Fibroblast of skin of right biceps (primary cell): ENCODE measurements at places on chromosomes 3 and 15.
A peak's percentile ranks its signal among the peaks of the same experiment; 100 is the strongest.

GRCh38 chr3:178381555-178381954, 154.7 kb upstream of the KCNMB2 start:
- peak; percentile 91 for DNase-seq

- peak; percentile 30 for DNase-seq
Measured at GRCh38 chr15:70266412-70267121, 168.8 kb upstream of the TLE3 start.

DNA sequence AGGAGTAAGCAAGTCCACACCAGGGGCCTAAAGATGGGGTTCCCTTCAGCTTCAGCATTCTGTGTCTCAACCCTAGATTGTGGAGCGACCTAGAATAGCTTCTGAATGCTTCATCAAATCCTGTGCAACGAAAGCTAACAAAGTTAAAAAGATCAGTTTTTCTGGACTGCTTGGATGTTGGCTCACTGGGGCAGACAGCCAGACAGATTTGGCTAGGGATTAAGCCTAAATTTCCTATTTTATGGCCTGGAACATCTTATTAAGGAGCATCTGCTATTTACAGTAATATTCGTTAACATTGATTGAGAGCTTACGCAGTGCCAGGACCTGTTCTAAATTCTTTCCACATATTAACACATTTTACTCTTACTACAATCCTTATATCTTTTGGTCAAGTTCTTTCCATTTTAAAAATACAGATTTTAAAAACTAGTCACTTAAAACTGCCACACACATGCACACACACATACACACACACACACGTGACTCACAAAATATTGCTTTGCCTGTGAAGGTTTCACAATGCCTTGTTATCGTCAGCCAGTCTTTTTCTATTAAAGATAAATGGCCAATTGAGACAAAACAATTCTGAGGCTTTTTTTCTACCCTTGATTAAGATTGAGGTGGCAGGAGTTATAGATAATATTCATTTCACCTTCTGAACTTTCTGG, 173.3 kb upstream of the SNTN start:
- no peak for DNase-seq

DNA sequence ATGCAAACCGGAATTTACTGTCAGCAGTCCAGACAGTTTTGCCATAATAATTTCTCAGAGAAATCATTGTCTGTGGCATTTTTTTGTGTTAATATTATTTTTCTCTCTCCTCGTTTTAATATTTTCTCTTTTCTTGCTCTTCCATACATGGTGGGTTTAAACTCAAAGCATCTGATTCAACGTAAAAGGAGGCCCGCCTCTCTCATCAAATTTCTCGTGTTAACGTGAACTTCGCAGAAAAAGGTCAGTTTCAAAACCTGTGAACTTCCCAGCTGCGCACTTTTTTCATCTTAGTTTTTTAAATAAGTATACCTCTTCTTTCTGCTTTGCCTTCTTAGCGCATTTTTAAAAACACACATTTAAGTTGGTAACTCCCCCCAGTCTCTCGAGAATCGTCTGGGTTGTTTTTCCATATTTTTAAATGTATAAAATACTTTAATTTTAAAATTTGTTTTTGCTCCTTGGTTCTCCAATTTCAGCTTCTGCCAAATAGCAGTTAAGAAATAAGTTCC, 9.1 kb downstream of the SHOX2 start:
- DNase-seq, result no peak

DNA sequence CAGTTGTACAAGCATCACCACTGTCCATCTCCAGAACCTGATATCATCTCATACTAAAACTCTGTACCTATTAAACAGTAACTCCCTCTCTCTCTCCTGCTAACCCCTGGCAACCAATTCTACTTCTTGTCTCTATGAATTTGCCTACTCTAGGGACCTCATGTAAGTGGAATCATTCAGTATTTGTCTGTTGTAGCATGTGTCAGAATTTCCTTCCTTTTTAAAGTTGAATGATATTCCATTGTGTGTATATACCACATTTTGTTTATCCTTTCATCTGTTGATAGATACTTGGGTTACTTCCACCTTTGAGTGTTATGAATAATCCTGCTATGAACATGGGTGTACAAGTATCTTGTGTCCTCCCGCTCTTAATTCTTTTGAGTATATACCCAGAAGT, 16.6 kb downstream of the ZNF592 start:
- no peak for DNase-seq

GRCh38 chr3:188421836-188422540, 268.0 kb downstream of the LPP start:
- no peak for DNase-seq

DNA sequence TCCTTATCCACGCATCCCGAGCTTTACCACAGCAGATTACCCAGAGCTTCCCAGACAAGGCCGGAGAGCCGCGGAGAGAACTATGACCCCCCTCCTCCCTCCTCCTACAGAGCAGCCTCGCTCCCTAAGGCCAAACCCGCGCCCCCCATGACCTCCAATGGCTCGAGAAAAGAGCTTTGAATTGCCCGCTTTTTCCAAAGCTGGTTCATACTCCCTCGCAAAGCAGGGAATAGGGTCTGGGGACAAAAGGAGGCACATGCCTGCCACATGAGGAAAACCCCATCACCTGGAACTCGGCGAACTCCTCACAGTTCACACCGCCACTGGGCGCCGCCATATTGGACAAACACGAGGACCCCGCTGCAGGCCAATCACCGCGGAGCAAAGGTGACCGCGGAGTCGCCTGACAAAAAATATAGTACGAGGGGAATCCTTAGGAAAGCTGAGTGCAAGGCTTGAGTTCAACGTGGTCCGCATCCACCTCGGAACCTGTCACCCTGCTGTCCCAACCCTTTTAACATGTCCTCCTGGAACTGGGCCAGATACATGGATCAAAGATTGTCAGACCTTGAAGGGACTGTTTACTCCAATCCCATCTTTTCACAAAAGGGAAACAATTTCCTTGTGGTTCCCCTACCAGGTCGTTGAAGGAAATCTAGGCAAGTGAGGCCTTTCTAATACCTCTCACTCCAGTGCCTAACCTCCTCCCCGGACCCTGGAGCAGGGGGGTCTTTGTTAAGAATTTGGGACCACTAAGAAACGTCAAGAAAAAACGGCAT, at the start of gene MIX23:
TSS of gene MIX23 (minus strand) at position 344 of the 779 bp plus-strand sequence. CDS start at position 337, 7 bp downstream.
- DNase-seq, result peak; percentile 88

GRCh38 chr15:45714590-45715488, 80.0 kb downstream of the SQOR start:
- DNase-seq, result peak; percentile 65

GRCh38 chr15:34786206-34786605, 9.1 kb downstream of the ACTC1 start:
- no peak for DNase-seq

DNA sequence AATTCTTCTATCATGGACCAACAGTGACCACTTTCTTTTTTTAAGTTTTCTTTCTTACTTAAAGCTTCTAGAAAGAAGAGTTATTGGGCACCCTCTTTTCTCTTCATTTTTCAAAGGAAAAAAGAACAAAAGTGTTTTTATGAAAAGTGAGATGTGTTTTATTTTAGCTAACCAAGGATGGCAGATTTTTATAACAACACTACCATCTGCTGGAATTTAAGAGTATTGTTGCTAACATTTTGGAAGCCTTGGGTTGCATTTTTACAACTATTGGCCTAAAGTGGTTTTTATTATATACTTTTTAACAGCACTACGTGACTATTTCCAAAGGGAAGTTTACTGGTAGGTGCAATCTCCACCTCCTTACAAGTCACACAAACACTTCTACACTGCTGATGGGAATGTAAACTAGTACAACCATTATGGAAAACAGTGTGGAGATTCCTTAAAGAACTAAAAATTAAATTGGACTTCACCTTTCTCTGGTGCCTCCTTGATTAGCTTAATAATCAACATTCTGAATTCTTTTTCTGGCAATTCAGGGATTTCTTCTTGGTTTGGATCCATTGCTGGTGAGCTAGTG, 237.7 kb upstream of the AGTR1 start:
- no peak for DNase-seq

- no peak for DNase-seq
Measured at GRCh38 chr15:92690395-92690794, 34.8 kb upstream of the FAM174B start.

GRCh38 chr3:186880406-186880805, 37.9 kb downstream of the ADIPOQ start:
- DNase-seq, result no peak
